CD4-positive, alpha-beta T cell treated with Interleukin-17A for 1 hour (primary cell): ENCODE measurements at places on chromosomes 5 and 9.

DNA sequence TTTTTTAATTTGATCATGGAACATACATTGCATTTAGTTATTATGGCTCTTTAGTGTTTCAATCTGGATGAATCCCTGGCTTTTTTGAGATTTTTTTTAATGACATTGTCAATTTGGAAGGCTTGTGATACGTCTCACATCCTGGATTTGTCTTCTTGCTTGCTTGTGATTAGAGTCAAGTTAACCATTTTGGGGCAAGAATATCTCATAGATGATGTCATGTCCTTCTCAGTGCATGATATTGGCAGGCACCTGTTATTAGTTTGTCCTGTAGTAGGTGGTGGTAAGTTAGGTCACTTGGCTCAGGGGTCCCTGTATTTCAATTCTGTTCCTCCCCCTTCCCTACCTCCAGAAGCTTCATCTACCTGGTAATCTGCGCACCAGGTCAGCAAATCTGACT, 3.3 kb downstream of the PSD2 start:
- DNase-seq, result no peak

GRCh38 chr5:11398728-11399127, 505.5 kb downstream of the CTNND2 start:
- DNase-seq, result no peak

- DNase-seq, result no peak
These were observed 17.2 kb downstream of the PAM start for GRCh38 chr5:102772273-102772672.

GRCh38 chr5:83034036-83034435, 43.2 kb downstream of the TMEM167A start:
- DNase-seq, result no peak

DNA sequence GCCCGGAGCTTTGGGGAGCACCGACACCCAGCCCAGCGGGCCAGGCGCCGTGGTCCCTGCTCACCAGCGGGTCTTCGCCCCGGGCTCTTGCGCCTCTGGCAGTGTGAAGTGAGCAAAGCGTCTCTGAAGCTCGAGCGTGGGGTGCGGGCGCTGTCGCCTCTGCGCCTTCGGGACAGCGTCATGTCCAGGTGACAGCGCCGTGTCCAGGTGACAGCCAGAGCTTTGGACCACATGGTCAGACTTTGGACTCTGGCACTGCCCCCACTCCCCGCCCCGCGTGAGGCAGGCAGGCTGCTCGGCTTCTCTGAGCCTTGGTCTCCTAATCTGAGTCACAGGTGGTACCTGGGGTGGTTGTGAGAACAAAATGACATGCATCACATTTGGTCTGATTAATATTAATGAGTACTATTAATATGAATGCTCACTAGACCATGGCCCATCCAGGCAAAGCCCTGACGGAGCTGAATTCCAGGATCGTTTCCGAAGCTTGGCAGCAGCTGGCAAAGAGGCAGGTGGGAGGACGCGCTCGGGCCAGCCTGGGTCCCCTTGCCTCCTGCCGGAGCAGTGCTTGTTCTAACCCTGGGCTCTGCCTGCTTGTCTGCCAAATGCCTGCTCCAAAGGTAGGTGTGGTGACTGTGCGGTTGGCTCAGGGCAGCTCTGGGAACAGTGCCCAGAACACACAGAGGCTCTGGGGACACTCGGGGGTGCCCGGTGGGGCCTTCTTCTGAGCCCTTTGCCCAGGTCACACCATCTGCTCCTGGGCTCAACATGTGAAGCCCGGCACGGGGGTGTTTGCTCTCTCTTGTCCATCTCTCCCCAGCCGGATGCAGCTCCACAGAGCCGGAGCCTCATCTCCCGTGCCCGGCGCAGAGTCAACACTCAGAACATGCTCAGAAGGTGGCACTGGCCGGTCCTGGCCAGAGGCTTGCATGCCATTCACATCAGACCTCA, 157.1 kb downstream of the OLFM1 start:
- DNase-seq, result no peak

DNA sequence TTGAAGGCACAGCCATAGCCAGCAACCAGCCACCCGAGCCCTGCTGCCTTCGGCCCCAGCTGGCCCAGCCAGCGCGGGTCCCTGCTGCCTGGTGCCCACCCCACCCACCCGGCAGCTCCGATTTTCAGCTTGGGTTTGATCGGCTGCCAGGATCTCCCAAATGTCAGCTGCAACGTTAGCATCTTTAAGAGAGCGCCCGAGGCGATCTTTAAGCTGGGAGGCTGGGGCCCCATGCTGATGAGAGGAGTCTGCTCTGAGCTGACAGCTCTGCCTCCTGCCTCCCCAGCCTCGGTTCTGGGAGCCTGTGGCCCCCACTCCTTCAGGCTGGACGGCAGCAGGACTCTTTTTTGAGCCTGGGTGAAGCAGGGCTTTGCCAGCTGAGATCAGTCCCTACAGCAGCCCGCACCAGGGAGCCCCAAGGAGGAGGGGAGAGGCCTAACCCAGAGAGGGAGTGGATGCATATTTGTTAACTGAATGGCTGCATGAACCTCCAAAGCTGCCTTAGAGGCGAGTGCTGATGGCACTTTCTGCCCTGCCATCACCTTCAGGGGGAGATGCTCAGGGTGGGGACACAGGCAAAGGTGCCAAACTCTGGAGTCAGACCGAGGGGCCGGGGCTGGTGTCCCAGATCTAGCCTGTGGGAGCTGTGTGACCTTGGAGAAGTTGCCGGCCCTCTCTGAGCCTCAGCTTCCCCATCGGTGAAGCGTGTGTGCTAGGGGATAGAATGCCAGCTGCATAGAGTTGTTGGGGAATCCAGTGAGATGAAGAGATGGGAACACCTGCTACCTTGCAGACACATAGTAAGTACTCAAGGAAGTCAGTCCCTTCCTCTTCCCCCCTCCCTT, 165.5 kb downstream of the C9orf50 start:
- no peak for DNase-seq

DNA sequence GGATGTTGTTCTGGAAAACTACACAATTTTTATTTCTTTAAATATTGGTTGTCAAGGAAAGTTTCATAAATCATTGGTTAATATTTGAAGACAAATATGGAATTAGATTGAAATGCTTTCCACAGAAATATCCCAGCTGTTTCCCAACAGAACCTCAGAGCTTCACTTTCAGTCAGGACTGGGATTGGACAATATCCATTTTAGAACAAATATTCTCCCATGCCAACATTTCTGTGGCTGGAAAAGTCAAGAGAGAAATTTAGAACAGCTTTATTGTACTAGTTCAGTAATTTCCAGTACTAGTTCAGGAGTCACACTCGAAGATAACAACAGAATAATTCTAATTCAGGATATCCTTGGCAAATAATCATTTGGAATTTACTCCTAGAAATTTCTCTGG, 116.1 kb upstream of the TUT7 start:
- no peak for DNase-seq

DNA sequence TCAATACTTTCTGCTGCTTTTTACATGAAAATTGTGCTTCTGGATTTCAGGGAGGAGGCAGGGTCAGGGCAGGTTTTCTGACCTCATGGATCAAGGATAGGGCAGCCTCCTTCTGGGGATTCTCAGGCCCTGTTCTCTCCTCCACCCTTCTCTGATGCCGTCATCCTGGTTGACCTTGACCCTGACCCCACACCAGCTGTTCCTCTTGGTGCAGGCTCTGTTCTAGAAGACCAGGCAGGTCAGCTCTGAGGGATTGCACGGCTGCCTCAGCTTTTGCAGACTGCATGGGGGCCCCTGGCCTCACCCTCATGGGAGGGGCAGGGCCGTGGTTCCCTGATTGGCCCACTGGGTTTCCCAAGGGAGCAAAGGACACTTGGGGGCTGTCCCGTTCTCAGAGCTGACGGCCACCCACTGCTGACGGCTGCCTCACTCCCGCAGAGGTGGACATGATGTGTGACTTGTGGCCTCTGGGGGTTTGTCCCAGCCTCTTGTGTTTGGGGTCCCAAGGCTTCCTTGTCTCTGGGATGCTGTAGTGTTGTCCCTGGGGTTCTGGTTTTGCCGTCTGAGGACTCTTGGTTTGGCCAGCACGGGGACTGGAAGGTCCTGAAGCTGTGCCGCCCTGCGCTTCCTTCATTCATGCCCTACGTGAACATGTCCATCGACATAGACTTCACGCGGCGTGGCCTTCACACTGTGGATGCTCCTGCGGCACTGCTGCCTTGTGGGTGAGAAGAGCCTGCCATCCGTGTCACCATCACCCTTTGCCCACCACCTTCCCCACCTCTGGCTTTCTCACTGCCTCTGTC, 34.5 kb downstream of the CEP72 start:
- DNase-seq, result no peak

GRCh38 chr5:180645274-180646204, 3.9 kb downstream of the FLT4 start:
- no peak for DNase-seq
